ENCODE measurements at places on chromosomes 5 and 9.

GRCh38 chr5:176570044-176570443, 20.9 kb downstream of the CDHR2 start:
- DNase-seq = no peak

GRCh38 chr5:164597293-164597900, 1092.0 kb downstream of the MAT2B start:
- peak; percentile 52 for DNase-seq

DNA sequence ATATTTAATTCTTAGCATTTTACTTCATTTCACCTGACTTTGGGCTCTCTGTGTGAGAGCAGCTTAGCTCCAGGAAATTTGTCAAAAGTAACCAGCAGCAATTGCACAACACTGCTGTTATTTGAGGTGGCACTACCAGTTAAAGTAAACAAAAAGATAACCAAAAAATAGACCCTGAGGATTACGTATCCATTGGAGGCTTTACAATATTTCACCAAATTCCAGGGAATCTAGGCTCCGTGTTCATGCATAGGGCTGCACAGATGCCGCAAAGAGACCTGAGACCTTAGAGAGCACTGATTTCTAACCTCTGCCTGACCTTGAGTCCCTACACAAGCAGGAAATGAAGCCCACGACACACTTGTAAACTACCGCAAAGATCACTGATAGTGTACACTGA, 1392.7 kb upstream of the CDH6 start:
- no peak for DNase-seq

DNA sequence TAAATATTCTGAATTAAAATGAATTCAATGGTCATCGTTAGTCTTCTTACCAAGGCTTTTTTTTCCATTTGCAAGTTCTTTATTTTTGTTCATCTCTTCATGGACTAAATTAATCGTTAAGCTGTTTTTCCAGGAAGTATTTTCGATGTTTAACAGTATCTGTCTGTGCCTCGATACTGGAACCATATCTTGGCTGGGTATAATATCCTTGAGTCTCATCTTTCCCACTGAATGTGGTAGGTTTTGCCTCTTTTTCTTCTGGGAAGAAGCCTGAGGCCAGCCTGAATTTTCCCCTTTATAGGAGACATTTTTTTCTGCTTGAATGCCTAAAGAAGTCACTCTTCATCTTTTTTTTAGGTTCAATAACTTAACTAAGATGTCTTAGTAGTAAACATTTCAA, 4.0 kb upstream of the SEPTIN8 start:
- DNase-seq = no peak

DNA sequence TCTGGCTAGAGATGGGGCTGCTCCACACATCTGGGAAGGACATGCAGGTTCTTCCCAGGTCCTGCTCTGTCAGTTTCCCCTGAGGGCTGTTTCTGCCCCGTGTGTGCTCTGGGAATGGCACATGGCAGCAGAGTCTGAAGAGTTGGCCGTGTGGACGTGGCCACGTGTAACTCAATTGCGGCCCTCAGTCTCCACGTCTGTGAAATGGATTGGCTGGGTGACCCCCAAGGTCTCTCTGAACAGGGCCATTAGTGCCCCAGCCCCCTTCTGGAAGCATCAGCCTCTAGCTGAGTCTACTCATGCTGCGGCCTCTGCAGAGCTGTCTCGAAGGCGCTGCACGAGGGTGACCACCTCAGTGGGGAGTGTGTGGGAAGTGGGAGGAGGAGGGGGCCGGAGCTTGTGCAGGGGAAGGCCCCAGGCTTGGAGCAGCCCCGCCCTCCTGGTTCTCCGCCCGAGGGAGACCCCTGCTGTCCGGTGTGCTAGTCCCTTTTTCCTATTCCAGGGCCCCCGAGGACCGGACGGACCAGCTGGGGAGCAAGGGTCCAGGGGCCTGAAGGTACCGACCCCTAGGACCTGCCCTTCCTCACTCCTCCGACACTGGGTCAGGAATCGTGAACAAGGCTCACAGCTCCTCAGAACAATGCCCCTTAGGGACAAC, 58.9 kb upstream of the ORM1 start:
- DNase-seq = no peak
